ENCODE measurements at places on chromosomes 12 and 14.

GRCh38 chr14:82394916-82395315 lies 861.3 kb upstream of the SEL1L start:
- no peak for DNase-seq

- peak; percentile 12 for DNase-seq
Observed at GRCh38 chr12:109098183-109098604, 797 bp downstream of the UNG start.

- no peak for DNase-seq
Observed at GRCh38 chr14:105307052-105307727, 6.4 kb upstream of the BRF1 start.

GRCh38 chr14:99590746-99591555 lies 13.1 kb downstream of the CCDC85C start:
- DNase-seq, result no peak

DNA sequence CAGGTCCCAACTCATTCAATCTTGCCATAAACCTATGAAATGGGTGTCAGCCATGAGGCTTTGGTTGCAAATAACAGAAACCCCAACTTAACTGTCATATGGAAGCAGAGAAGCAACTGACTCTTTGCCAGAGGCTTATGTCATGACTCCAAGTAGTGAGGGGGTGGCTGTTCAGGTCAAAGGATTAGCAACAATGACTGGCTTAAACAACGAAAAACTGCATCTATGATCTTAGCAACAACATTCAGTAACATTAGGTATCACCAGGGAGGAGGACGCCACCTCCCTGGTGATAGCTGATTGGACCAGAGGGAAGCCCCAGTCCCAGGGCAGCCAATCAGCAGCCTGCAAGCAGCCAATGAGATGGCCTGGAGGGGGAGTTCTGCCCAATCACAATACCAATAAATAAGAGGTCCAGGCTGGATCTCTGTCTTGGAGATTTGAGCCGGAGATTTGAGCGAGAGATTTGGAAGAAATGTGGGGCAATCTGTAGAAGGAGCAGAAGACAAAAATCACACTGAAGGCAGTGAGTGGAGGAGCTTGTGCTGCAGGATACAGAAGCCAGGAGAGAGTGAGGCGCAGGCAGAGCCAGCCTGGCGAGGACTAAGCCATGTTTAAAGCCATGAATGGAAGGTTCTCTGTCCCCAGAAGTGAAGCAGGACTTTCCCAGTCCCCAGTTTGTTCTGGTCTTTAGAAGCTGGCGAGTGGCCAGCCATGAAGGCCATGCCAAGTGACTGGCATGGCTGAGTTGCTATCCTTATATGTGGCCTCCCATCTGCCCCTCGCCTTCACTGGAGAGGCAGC lies 93.3 kb downstream of the CALM1 start:
- DNase-seq, result no peak

GRCh38 chr14:69963966-69964365 lies 84.8 kb downstream of the SMOC1 start:
- DNase-seq, result no peak

- peak; percentile 66 for DNase-seq
Observed at GRCh38 chr12:71662849-71663560, 643 bp downstream of the ZFC3H1 start.

- no peak for DNase-seq
Observed at GRCh38 chr12:83052890-83053541, 366.3 kb downstream of the TMTC2 start.
